ENCODE measurements at places on chromosomes 1 and 21.

DNA sequence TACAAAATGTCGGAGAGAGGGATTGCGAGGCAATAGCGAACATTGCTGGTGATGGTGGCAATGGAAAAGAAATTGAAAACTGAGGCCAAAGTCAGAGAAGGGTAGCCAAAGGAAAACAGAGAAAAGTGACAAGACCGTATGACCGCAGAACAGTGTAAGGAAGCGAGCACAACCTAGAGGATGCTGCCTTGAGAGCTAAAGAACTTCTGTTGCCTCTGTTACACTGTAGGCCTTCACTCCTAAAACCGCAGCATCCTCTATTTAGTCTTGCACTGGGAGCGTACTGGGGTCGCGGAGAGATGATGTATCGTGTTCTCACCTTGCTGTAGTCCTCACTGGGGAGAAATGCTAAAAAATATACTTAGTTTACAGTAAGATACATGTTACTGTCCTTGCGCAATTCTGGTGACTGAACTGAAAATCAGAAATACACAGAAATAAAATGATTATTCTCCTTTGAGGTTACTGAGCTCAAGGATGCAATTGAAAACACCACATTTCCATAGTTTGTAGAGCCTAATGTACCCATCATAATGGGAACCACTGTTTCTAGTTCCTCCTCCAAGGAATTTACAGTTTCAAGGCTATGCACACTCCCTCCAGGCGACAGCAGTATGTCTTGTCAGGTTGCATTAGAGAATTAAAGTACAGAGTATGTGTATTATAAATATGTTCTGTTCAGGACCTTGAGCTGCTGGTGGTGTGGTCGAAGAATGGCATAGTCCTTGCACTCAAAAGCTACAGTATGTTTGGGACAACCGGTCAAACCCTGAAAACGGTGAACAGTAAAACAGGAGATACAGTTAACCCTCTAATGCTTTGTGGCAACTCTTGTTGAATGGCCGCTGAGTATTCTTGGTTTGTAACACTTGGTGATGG is 1.3 kb downstream of the NEK7 start:
- DNase-seq, result no peak

DNA sequence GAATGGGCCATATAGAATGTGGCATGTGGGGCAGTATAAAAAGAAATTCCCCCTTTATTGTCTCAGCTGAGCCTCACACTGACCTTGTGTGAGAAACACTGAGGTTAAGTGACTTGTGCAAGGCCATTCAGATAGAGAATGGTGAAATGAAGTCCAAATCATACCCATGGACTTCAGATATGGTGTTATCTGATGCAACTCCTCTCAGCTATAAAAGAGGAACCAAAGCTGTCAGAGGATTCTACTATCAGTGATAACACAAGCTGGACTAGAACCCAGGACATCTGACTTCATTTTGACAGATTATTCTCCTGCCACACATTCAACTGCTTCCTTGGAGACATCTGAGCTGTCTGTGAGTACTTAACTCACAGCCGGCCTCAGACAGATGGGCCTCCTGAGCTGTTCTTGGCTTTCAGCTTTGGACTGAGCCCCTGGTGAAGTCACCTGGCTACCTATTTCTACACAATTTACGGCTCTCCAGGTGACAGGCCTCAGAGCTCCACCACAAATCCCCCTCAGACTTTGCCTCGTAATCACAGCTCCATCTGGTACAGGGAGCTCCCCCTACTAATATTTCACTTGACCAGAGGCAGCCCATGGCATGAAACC is 104.6 kb downstream of the PLXNA2 start:
- no peak for DNase-seq

DNA sequence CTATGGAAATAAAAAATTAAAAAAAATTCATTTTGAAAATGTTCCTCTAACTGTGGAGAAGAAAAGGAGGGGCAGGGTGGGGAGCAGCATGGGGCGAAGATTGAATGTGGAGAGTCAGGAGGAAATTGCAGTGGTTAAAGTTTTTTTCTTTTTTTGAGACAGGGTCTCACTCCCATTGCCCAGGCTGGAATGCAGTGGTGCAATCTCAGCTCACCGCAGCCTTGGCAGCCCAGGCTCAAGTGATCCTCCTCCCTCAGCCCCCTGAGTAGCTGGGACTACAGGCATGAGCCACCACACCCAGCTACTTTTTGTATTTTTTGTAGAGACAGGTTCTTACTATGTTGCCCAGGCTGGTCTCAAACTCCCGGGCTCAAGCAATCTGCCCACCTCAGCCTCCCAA is 67.6 kb downstream of the ADSS2 start:
- DNase-seq, result no peak

DNA sequence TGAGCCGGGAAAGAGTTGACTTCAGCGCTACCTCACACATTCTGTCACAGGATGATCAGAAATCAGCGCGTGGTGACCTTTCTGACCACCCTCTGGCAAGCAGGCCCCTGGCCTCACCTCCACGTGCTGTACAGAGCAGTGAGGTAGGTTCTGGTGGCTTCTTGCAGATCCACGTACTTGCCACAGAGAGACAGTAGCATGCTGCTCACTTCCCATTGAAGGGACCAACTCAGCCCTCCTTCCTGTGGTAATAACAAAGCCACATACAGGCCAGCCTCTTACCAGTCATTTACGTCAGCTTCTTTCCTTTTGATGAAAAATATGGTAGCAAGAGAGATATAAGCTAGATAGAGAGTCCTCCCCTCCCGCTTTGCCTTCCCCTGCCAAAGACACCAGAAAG is 200.7 kb downstream of the CHRM3 start:
- no peak for DNase-seq

DNA sequence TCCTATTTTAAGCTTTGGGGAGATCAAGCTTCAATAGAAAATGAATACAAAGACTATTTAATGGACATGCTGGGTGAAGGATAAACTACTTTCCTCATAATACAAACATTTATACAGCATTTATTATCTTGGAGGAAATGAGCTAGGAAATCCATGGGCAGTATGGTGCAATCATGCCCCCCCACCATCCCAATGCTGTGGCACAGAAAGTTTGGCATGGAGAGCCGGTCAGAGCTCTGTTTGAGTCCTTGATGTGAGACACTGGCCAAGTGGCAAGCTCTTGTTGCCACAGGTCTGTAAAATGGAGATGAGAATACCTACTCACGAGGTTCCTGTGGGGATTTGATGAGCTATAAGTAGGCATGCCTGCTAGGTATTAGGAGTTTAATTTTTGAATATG is 120.6 kb downstream of the MAB21L3 start:
- DNase-seq, result no peak

DNA sequence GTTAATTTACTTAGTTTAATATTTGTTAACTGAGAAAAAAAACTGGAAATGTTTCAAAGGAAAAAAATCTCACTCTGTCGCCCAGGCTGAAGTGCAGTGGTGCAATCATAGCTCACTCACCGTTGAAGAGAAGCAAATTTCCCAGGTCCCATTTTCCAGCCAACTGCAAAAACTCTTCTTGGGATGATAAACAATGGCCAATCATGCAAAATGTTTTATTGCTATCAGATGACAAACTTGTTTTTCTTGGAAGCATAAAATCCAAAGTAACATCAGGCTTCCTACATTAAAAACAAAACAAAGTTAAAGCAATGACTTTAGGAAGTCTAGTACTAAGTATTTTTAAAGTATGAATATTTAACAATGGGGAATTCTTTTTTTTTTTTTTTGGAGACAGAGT is 84.9 kb downstream of the LYST start:
- DNase-seq, result no peak

DNA sequence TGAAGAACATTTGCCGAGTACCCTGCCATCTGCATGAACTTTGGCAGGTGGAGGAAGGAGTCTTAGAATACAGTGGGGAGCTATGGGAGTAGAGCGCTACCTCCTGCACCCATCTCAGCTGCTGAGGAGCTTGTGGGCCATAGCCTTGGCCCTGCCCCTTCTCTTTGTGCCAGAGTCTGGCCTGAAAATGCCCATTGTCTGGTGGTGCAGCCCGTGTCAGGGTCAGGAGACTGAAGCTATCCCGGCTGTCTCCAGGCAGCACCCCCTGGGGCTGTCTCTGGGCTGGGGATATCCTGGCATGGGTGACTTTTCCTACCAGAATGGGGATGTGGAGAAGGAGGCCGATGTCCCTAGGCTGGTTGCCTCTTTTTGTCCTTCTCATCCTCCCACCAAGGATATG is 7.3 kb downstream of the IPO13 start:
- DNase-seq, result no peak

- DNase-seq, result no peak
Measured at GRCh38 chr21:42209801-42210479, 9.0 kb upstream of the ABCG1 start.

DNA sequence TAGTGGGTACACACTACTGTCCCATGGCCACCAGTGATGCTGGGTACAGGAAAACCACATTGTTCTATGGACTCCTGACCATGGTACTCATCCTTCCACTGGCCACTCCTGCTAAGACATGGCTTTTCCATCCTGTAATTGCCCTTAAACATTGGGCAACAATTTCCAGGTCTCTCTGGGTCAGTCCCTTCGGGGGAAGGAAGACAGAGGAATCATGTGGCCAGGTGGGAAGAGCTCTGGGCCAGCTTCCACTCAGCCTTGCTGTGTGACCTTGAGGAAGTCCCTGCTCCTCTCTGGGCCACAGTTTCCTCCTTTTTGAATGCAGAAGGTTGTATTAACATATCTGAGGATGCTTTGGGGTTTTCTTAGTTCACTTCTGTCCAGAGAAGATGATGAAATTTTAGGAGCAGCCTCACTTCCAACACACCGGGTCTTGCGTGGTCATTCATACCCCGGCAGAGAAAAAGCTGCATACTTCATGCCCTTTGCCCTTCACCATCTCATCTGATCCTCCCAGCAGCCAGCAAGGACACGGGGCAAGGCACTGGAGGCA is 50.8 kb downstream of the SRRM1 start:
- DNase-seq, result no peak

- DNase-seq, result no peak
Measured at GRCh38 chr21:27818847-27819246, 852.0 kb upstream of the ADAMTS5 start.

DNA sequence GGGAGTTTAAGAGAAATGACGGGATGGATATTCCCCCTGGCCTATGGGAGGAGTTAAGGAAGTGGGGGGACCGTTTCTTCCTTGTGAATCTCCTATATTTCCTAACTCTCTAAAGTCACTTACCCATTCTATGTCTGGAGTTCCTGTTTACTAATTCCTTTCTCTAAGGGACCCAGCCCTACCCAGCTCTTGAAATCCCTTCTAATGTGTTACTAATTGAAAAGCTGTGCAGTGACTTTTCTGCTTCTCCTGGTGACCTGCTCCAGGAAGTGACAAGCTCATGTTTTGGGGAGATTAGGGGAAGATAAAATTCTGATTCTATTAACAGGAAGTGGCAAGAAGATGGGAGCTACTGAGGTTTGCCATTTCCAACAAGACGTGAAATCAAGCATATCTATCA is 4.0 kb upstream of the SAMSN1 start:
- DNase-seq, result no peak

- no peak for DNase-seq
Measured at GRCh38 chr1:86906419-86906818, 7.5 kb downstream of the SELENOF start.

DNA sequence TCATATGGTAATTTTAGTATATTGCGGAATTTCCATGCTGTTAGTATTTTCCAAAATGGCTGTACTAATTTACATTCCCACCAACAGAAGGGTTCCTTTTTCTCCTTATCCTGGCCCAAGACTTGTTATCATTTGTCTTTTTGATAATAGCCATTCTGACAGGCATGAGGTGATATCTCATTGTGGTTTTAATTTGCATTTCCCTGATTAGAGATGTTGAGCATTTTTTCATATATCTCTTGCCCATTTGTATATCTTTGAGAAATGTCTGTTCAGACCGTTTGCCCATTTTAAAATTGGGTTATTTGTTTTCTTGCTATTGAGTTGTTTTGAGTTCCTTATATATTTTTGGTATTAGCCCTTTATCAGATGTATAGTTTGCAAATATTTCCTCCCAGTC is 14.0 kb downstream of the CAPZA1 start:
- no peak for DNase-seq

- no peak for DNase-seq
Measured at GRCh38 chr1:179014123-179014522, 11.6 kb upstream of the FAM20B start.

DNA sequence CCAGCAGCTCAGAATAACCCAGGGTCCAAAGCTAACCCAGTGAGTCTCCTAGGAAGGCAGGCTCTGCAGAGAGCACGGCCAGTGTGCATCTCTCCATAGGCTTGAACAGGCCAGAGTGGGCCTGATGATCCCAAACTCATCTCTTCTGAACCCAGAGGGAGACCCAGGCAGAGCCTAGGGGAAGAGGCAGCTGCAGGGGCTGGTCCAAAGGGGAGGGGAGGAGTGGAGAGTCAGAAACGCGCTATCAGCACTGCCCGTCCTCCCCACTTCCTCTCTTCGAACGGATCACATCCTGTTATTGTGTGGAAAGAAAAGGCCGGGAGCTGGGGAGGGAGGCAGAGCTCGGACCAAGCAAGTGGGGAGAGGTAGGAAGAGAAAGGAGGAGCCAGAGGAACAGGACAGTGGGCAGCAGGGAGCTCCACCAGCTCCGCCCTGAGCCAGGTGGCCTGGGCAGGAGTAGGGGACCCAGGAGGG is 20.2 kb downstream of the TAL1 start:
- DNase-seq, result no peak

DNA sequence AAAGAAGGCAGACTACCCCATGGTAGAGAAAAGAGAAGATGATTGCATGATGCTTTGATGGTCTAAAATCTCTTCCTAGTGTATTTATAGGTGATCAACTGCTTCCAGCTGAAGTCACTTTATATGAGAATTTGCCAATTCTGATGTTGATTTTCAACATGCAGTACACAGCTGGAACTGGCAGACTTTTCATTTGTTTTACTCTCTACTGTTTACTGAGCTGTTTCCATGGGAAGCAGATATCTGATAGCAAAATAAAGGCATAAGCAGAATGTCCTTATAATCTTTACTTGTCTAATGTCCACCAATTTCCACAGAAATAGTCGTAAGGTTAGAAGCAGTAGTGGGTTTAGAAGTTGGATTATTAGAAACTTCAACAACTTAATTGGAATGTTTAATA is 74.9 kb downstream of the SYDE2 start:
- no peak for DNase-seq

- no peak for DNase-seq
Measured at GRCh38 chr1:8216005-8216404, 101.9 kb upstream of the SLC45A1 start.

DNA sequence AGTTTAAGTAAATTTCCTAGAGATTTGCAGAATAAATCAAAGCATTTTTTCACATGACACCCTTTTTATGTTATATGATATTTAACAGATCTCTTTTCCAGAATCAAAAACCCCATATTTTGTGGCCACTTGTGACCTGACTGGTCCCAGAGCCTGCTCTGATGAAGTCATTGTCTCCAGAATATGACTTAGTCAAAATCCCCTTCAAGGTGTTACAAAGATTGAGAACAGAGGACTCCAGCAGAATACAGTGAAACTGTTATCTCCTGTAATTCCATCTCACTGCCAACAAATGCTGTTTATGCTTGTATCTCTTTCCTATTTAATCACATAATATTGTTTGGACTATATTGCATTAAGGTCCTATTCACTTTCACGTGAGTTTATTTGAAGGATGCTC is 25.6 kb downstream of the RGS1 start:
- DNase-seq, result no peak

- no peak for DNase-seq
Measured at GRCh38 chr1:25004355-25004754, 74.3 kb upstream of the RUNX3 start.

GRCh38 chr1:39044762-39045161 is 18.6 kb downstream of the NDUFS5 start:
- no peak for DNase-seq

Data from 8988T (cell line).